ENCODE measurements at places on chromosomes 7 and 10.

GRCh38 chr10:70673043-70673928, 980 bp downstream of the ADAMTS14 start:
- no peak for DNase-seq

GRCh38 chr10:112059220-112059619, 124.3 kb downstream of the GPAM start:
- DNase-seq = no peak

GRCh38 chr7:83365746-83366145, 203.1 kb upstream of the PCLO start:
- DNase-seq = no peak

GRCh38 chr7:8386926-8387550, 46.4 kb upstream of the NXPH1 start:
- DNase-seq = no peak

DNA sequence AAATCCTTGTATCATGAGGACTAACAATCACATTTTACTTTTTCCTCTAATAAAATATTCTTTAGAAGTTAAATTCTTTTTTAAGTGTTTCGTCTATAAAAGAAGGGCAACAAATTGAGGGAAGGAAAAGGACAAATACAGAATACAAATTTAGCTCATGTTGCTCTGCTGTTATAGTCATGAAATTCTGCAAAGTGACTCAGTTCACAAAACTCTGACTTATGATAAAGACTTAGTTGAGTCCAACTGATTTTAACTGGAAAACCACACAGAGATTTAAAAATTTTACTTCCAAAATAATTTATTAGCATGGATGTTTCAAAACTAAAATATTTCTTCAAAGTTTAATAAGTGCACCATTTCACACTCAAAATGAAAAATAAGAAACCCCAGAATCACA, 75.0 kb upstream of the GPR22 start:
- no peak for DNase-seq

GRCh38 chr7:39892361-39892760, 57.7 kb upstream of the CDK13 start:
- no peak for DNase-seq

DNA sequence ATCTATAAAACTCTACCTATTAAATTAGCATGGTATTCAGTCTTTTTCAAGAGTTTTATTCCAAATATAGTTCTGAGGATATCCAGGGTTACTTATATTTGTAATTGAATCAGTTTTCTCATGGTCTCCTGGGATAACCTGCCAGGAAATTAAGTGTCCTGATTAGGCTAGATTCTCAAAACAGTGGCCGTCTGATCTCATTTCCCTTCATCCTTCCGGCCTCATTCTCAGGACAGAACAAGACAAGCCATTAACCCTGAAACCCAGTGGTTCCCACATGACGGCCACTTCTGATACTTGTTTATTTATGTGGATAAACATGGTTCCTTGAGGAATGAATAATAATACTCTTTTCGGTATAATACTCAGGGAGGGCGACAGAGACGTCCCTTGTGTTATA, 417.6 kb upstream of the POT1 start:
- no peak for DNase-seq
